ENCODE measurements at places on chromosomes 3 and 15. TPM values are rescaled to one million over a fixed set of nuclear protein-coding genes. Genes with fewer than 3 reads are reported as not detected.
A peak's percentile ranks its signal among the peaks of the same experiment; 100 is the strongest.

The CAMK1 gene
- 53.6 TPM for total RNA-seq

The HGD gene
- not detected for total RNA-seq

- no peak for DNase-seq
Observed at GRCh38 chr15:74158855-74159650, 14.5 kb upstream of the ISLR start.

DNA sequence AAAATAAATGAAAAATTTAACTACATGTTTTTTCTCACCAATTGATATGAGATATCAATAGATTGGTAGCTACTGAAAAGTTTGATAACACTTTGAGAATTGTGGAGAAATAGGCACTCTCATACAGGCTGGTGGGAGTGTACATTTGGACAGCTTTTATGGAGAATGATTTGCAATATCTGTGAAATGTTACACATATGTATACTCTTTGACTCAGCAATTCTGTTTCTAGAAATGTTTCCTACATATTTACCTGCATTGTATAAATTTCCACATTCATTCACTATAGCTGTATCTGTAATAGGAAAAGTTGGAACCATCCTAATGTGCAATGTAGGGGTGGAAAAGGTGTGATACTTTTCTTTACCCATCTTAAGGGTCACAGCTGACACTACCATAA is 1.9 kb upstream of the KIF23 start:
- no peak for DNase-seq

- no peak for DNase-seq
Observed at GRCh38 chr3:153146191-153147053, 15.6 kb upstream of the RAP2B start.

- DNase-seq = peak; percentile 81
Observed at GRCh38 chr3:135329479-135329878, 534.4 kb downstream of the EPHB1 start.

Data from esophagus muscularis mucosa (tissue), 4 donors.